Esophagus muscularis mucosa (tissue), 4 donors: ENCODE measurements at places on chromosomes 1 and 21.

DNA sequence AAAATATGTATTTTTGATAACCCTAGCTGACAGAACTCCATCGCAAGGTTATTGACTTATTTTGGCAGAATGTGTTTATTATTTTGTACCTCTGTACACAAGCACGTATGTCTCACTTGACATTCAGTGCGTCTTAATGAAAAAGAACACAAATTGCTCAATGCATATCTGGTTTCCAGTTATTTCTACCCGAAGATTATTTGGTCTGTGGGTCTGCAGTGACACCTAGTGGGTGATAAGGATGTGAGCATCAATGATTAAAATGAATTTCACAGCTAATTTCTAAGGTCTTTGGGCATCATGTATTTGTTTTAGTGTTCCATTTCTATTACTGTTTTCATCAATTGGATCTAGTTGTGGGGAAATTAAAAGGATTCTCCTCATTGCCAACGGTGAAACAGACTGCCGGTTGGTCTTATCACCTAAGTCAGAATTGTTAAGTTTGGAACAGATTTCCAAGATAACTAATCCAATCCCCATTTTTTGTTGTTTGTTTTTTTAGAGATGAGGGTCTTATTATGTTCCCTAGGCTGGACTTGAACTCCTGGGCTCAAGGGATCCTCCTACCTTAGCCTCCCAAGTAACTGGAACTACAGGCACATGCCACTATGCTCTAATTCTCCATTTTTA lies 13.9 kb downstream of the DDX20 start:
- peak overlapping the region; percentile 9 for H3K27ac ChIP-seq
- no peaks in the 10 kb centered on the region for H3K27me3 ChIP-seq
- peaks cover 41% of the 10 kb centered on the region for H3K36me3 ChIP-seq
- H3K4me3 ChIP-seq = no peak overlapping the region
- DNase-seq = no peak

- peaks cover 15% of the 10 kb centered on the region for H3K4me1 ChIP-seq
- H3K4me3 ChIP-seq = no peak within 1 kb of the TSS
- no peaks in the 10 kb centered on the region for H3K27me3 ChIP-seq
- DNase-seq = no peak
- H3K36me3 ChIP-seq = no peaks in the 10 kb centered on the region
- no peak within 1 kb of the TSS for H3K27ac ChIP-seq
Measured at GRCh38 chr1:22972760-22973159, at the start of gene LACTBL1. LACTBL1 (minus strand) TSS chr1:22972866; CDS start chr1:22972316, 550 bp downstream.

DNA sequence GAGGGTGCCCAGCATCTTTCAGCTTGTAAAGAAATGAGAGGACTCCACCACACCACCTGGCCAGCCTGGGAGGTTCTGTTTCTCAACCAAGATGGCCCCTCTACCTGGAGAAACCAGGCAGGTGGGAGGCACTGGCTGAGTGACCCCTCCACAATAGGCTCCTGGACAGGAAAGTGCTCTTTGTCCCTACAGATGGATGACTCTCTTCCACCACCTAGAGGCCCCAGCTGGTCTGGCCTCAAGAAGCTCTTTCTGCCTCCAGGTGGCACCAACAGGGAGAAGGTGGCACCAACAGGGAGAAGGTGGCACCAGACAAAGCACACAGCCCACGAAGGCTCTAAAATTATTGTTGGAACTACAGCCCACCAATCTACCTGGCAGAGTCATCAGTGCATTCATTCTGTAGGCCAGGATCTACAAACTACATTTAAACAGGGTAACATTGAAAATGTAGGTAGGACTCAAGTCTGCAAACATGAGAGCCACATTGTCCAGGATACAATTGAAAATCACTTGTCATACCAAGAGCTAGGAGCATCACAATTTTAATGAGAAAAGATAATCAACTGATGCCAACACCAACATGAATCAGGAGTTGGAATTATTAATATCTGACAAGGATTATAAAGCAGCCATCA lies 14.4 kb downstream of the TMPRSS3 start:
- H3K4me1 ChIP-seq = no peaks in the 10 kb centered on the region
- DNase-seq = no peak
- no peaks in the 10 kb centered on the region for H3K36me3 ChIP-seq
- H3K27ac ChIP-seq = no peak overlapping the region
- no peaks in the 10 kb centered on the region for H3K27me3 ChIP-seq

- no peak overlapping the region for H3K27ac ChIP-seq
- H3K4me1 ChIP-seq = peaks cover 10% of the 10 kb centered on the region
- no peaks in the 10 kb centered on the region for H3K27me3 ChIP-seq
- no peak for DNase-seq
Measured at GRCh38 chr1:2124446-2125198, 70.0 kb downstream of the FAAP20 start.

DNA sequence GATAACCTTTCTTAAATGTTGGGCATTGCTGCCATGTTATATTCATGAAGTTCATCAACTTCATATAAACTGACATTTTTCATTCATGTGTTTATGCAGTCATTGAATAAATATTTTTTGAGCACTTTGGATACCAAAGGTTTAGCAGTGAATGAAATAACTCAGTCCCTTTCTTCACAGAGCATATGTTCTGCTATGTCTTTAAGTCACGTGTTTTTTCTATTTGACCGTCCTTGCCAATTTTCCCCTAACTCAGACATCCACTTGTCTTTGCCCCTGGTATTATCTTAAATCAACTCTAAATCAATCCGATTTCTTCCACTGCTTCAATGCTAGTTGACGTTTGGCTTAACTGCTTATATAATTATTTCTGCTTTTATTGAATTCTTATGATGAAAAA lies 16.6 kb downstream of the ADARB1 start:
- DNase-seq = no peak
- no peak overlapping the region for H3K27ac ChIP-seq
- H3K36me3 ChIP-seq = no peaks in the 10 kb centered on the region
- H3K4me3 ChIP-seq = no peak overlapping the region
- peaks cover 46% of the 10 kb centered on the region for H3K4me1 ChIP-seq
- no peaks in the 10 kb centered on the region for H3K27me3 ChIP-seq

- no peaks in the 10 kb centered on the region for H3K27me3 ChIP-seq
- no peaks in the 10 kb centered on the region for H3K36me3 ChIP-seq
- DNase-seq = no peak
- H3K27ac ChIP-seq = no peak overlapping the region
- no peaks in the 10 kb centered on the region for H3K4me1 ChIP-seq
Measured at GRCh38 chr1:165109013-165109412, 247.5 kb downstream of the LMX1A start.

GRCh38 chr1:94792473-94793295 lies 27.5 kb upstream of the SLC44A3 start:
- H3K4me1 ChIP-seq = peaks cover 21% of the 10 kb centered on the region
- DNase-seq = peak; percentile 79
- H3K27ac ChIP-seq = peak overlapping the region; percentile 77
- H3K27me3 ChIP-seq = no peaks in the 10 kb centered on the region
- H3K36me3 ChIP-seq = no peaks in the 10 kb centered on the region

DNA sequence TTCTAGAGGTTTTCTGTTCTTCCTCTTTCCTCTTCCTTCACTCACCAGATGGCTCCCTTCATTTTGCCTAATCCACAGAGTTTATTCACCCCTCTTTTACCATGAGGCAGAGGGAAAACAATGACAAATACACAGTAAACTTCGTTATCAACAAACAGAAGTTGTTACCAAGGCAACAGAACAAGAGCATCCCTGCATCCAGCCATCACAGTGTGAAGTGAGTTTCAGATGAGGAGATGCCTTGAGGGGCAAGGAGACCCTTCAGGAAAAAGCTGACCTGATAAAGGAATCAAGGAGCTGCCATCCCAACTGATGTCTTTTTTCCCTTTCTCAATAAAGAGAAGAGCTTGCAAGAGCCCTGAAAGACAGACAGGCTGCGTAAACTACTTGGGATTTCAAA lies 195.3 kb downstream of the BRINP2 start:
- no peak overlapping the region for H3K4me3 ChIP-seq
- H3K27ac ChIP-seq = no peak overlapping the region
- peaks cover 10% of the 10 kb centered on the region for H3K4me1 ChIP-seq
- no peaks in the 10 kb centered on the region for H3K27me3 ChIP-seq
- no peaks in the 10 kb centered on the region for H3K36me3 ChIP-seq
